Fibroblast of skin of left biceps (primary cell): ENCODE measurements at places on chromosomes 4 and X.

- no peak for DNase-seq
These were observed 62.1 kb downstream of the GPRIN3 start for GRCh38 chr4:89245459-89245858.

DNA sequence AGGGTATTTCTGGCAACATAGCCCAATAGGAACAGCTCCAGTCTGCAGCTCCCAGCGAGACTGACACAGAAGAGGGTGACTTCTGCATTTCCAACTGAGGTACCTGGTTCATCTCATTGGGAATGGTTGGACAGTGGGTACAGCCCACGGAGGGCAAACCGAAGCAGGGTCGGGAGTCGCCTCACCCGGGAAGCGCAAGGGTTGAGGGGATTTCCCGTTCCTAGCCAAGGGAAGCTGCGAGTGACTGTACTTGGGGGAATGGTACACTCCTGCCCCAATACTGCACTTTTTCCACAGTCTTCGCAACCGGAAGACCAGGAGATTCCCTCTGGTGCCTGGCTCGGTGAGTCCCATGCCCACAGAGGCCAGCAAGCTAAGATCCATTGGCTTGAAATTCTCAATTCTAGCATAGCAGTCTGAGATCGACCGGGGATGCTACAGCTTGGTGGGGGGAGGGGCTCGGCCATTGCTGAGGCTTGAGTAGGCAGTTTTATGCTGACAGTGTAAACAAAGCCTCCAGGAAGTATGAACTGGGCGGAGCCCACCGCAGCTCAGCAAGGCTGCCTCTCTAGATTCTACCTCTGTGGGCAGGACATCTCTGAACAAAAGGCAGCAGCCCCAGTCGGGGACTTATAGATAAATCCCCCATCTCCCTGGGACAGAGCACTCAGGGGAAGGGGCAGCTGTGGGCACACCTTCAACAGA, 14.0 kb upstream of the ADAD1 start:
- no peak for DNase-seq

- DNase-seq = no peak
These were observed 11.0 kb upstream of the ADGRG2 start for GRCh38 chrX:19133231-19133630.

DNA sequence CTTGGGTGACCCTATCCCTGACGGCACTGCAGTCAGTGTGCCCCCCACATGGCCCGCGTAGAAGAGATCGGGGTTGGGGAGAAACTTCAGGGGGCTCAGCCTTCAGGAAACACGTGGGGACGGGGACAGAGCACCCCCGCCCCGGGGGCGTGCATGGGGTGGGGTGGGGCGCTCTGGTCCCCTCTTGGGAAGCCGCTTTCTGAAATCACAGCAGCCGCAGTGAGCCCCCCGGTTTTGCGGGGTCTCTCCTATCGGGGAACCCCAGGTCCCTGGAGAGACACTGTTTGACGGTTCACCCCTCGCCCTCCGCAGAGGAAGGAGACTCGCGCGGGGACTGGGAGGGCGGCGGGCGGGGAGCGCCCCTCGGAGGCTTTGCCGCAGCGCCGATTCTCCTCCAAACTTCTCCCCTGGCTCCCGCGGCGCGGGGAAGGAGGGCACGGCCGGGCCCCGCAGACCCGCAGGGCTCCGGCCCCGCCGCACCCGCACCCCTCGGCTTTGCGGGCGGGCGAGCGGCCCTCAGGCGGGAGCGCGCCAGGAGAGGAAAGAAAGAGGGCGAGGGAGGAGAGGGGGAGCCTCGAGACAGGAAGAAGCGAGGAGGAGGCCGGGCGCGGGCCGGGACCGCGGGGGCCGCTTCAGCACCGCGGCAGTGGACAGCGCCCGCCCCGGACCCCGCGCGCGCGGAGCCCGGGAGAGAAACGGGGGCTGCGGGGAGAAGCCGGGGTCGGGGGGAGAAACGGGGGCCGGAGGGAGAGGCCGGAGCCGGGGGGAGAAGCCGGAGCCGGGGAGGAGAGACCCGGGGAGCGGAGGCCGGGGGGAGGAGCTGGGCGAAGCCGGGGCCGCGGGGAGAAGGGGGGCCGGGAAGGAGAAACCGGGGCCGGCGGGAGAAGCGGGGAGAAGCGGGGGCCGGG, 612 bp downstream of the CPLX1 start:
- no peak for DNase-seq

GRCh38 chr4:1603413-1604135, 80.5 kb downstream of the FAM53A start:
- DNase-seq = no peak

GRCh38 chr4:55330241-55330640, 15.8 kb upstream of the SRD5A3 start:
- DNase-seq = no peak

DNA sequence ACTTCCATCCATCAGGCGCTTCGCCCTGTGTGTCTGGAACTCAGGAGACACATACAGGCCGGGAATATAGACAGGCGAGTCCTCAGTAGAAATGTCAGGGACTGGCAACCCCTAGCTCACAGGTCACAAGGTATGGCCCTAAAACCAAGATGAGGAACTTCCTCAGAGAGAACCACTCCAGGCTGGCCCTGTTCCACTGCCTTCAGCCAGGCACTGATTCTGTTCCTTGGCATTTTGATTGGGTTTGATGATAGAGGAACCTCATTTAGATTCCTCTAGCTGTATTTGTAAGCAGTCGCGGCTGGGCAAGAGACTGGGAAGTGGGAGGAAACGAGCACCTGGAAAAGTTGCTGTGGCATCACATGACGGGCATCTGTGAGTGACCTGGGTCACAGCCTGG, 8.1 kb downstream of the HPSE start:
- no peak for DNase-seq

DNA sequence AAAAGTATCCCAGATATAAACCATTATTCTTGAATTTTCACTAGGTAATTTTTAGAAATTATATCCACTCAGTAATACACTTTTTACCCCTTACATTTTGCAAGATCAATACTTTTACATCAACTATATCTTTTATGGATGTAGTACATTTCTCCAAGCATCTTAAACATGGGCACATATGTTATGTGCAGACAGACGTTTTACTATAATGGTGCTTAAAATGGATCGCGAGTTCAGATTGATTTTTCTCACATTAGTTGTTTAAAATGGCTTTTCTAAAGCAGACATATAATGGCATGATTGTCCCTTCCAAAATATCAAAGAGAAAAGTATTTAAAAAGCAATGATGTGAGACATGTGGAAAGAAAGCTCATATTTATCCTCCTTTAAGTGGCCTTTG, 786.1 kb downstream of the PDHA2 start:
- DNase-seq = no peak

DNA sequence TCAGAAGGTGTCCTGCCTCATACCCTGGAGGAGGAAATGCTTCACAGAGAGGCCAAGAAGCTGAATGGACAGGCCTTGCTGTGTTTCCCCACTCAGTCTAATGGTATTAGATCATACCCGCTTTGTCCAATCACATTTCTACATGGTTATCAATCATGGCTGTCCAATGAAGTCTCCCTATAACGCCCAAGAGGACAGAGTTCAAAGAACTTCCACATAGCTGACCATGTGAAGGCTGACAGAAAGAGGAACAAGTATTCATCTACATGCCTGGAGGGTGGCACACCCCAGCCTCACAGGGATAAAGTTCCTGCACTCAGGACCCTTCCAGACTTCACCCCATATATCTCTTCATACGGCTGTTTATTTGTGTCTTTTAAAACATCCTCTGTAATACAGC, 123.4 kb downstream of the MANBA start:
- DNase-seq = no peak

DNA sequence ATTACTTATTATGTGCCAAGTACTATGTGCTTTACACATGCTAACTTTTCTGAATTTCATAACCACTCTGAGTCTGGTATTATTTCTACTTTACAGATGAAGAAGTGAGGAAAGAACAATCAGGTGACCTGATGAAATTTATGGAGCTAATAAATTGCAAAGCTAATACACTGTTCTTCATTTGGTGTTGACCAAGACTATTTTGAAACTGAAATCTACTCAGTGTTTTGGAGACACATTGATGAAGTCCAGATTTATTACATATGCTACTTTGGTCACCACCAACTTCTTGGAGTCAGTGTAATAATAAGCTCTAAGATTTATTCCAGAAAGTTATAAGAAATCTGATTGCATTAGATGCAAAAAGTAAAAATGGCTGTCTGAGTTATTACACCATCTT, 637.9 kb downstream of the FAT4 start:
- no peak for DNase-seq

GRCh38 chr4:49063670-49064069, 77.6 kb downstream of the CWH43 start:
- DNase-seq = no peak

- no peak for DNase-seq
These were observed 25.6 kb downstream of the KDM6A start for GRCh38 chrX:44898411-44899221.

GRCh38 chr4:13430834-13431568, 53.1 kb downstream of the RAB28 start:
- no peak for DNase-seq

GRCh38 chr4:117478702-117479101, 393.3 kb upstream of the TRAM1L1 start:
- no peak for DNase-seq

- DNase-seq = no peak
These were observed 91.8 kb downstream of the MAB21L2 start for GRCh38 chr4:150673793-150674192.

DNA sequence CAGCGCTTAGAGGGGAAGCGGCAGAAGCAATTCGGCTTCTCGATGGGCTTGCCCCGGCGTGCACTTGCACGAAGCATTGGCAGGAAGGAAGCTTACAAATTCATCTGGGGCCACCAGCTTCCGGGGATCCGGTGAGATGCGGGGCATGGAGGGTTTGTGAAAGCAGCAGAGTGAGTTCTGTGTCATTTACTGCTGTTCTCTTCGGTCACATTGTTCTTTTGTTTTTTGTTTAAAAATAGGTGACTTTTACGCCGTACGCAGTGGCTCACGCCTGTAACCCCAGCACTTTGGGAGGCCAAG, 47.0 kb downstream of the ASMT start:
- DNase-seq = no peak

GRCh38 chrX:20399728-20400414, 133.2 kb upstream of the RPS6KA3 start:
- DNase-seq = no peak

- DNase-seq = no peak
These were observed 128.1 kb downstream of the KDM6A start for GRCh38 chrX:45001048-45001447.

- DNase-seq = peak; percentile 12
These were observed 2.6 kb upstream of the ADH1B start for GRCh38 chr4:99323756-99324155.

- DNase-seq = no peak
These were observed 40.8 kb upstream of the NUDT6 start for GRCh38 chr4:122963216-122963615.

DNA sequence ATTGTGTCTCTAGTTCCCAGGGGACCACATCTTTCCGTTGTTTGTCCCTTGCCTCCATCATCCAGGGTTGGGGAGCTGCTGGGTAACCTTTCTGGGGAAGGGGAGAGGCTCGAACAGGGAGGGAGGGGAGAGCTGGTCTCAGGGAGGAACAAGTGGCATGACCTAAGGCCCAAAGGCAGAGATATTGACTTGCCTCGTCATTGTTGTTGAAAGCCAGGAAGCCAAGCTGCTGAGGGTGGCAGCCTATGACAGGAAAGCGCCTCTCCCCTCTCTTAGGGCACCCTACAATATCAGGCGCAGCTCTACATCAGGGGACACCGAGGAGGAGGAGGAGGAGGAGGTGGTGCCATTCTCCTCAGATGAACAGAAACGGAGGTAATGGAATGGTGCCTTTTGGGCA, 20.8 kb downstream of the ZNF185 start:
- no peak for DNase-seq

- no peak for DNase-seq
These were observed 199.0 kb upstream of the CXXC4 start for GRCh38 chr4:104693601-104694201.

DNA sequence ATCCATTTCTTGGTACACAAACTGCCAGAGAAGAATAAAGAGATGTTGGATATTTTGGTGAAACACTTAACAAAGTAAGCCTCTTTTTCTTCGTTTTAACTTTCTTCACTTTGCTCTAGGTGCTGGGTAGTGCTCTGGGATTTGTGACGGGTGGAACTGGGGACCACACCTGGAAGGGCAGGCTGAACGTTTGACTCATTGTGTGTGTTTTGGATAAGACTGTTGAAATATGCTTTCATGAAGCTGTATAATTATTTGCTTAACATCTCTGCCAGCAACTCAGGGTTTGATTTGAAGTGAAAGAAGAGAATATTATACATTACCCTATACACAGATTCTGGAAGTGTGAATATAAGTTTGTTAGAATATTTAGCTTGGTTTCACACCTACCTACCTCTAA, 233.2 kb downstream of the ARHGAP10 start:
- no peak for DNase-seq

- no peak for DNase-seq
These were observed 84.3 kb upstream of the HPRT1 start for GRCh38 chrX:134375691-134376090.

- DNase-seq = peak; percentile 15
These were observed 100.3 kb downstream of the EMCN start for GRCh38 chr4:100417565-100417964.

- DNase-seq = no peak
These were observed 362.6 kb downstream of the GASK1B start for GRCh38 chr4:157810137-157810774.

GRCh38 chrX:24963823-24964222, 51.9 kb downstream of the ARX start:
- no peak for DNase-seq
